ENCODE measurements at places on chromosomes 1 and 21.

DNA sequence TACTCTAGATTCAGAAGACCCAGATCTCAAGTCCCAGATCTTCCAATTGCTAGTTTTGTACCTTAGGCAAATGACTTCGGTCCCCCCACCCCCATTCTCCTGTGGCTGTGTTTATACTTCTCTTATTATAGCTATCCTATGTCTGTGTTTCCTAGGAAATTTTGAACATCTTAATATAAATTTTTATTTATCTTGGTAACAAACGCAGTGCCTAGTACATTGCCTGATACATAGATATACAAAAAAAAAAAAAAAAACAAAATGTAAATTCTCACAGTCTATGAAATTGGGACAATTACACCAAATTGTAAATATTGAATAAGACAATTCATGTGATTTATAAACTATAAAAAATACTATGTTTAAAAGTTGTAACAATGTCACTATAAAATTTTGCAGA lies 84.1 kb upstream of the SLC44A3 start:
- DNase-seq = no peak

DNA sequence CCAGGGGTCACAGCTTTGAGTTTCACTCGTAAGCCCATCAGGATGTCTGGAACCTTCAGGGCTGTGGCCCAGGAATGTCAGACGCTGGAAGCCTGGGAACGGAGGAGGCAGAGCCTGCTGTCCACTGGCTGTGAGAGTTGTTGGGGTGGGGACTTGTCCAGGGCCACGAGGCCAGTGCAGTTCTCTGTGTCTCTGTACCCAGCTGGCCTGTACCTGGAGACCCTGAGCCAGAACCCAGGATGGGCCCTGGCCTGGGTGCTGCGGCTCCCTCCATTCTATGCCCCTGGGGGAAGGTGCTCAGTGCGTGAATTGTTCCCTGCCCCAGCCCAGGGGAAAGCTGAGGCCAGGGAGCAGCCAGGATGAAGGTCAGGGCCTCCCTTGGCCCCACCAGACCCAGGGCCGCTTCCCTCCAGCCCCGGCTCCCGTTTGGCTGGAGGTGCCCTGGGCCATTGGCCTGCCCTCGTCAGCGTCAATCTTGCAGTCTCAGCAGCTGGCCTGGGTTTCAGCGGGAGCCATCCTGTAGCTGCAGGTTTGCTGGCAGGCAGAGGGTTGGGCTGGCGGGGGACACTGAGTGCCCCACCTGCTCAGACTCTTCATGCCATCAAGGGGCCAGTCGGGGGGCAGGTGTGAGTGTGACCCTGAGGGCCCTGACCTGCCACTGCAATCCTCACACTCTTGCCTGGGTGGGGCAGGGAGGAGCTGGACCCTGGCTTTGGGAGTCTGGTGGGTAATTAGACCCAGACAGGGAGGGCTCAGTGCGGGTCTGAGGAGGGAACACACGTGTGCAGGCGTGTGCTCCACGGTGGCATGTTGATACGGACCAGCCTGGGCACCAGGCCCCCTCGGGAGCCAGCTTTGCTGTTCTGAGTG lies 724 bp upstream of the CALML6 start:
- no peak for DNase-seq

GRCh38 chr1:209250861-209251636 lies 332.5 kb upstream of the CAMK1G start:
- DNase-seq = no peak

GRCh38 chr1:155537193-155537592 lies 25.4 kb downstream of the ASH1L start:
- DNase-seq = no peak

DNA sequence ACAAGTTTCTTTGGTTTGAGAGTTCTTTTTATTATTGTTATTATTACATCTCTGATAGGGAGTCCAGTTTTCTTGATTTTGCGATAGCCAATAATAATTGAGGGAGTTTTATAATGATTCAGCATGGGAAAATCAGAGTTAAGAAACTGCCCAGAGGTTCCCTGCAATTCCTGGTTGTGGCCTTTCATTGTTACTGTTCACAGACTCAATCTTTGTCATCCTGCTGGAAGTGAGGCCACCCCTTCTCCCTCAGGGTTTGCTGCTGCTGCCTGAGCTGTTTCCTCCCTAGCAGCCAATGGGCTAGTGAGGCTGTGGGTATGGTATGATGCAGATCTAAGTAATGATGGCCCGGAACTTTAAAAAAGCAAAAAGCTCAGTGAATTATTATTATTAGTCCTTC lies 50.2 kb upstream of the TACSTD2 start:
- DNase-seq = no peak

- DNase-seq = no peak
Observed at GRCh38 chr1:230950404-230950803, 28.3 kb downstream of the TTC13 start.

GRCh38 chr1:58156831-58157230 lies 389.7 kb downstream of the OMA1 start:
- no peak for DNase-seq

- DNase-seq = no peak
Observed at GRCh38 chr1:111484391-111485026, 10.7 kb downstream of the C1orf162 start.

DNA sequence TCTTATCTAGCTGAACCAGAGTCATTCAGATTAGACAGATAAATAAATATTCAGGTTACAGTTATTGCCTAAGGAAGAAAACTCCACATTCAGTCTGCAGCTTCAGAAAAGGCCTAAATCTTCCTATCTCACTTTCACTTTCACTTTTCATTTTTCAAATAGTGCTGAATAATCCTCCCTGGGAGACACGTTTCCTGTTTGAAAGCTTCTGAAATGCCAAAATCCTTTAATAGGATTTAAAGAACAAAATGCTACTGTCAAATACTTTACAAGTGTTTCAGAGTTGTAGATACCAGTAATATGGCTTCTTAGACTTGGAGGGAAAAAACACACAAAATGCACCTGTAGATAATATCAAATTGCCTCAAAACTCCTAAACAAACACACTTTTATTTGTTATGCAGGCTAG lies 3.9 kb downstream of the PSMB2 start:
- DNase-seq = no peak

GRCh38 chr1:53380296-53380695 lies 52.4 kb upstream of the LRP8 start:
- no peak for DNase-seq

DNA sequence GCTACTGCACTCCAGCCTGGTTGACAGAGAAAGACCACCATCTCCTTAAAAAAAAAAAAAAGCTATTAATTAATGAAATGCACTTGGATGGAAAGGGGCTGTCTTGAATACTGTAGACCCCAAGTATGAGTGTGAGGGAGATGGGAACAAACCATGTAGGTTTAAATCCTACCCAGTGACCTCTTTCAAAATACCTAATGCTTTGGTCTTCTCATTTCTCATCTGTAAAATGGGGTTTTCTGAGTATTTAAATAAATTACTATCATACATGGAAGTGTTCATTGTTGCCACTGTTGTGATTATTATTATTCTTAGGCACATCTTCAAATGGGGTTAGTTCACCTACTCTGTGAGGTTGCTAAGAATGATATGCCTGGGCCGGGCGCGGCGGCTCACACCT lies 17.1 kb upstream of the FUCA1 start:
- DNase-seq = no peak

- peak; percentile 32 for DNase-seq
Observed at GRCh38 chr1:61043010-61043820, 39.1 kb upstream of the NFIA start.

GRCh38 chr21:17462276-17462981 lies 50.4 kb upstream of the CXADR start:
- DNase-seq = no peak

- no peak for DNase-seq
Observed at GRCh38 chr1:234515821-234516241, 36.9 kb upstream of the TARBP1 start.

- DNase-seq = no peak
Observed at GRCh38 chr1:204819495-204819894, 51.2 kb upstream of the NFASC start.

DNA sequence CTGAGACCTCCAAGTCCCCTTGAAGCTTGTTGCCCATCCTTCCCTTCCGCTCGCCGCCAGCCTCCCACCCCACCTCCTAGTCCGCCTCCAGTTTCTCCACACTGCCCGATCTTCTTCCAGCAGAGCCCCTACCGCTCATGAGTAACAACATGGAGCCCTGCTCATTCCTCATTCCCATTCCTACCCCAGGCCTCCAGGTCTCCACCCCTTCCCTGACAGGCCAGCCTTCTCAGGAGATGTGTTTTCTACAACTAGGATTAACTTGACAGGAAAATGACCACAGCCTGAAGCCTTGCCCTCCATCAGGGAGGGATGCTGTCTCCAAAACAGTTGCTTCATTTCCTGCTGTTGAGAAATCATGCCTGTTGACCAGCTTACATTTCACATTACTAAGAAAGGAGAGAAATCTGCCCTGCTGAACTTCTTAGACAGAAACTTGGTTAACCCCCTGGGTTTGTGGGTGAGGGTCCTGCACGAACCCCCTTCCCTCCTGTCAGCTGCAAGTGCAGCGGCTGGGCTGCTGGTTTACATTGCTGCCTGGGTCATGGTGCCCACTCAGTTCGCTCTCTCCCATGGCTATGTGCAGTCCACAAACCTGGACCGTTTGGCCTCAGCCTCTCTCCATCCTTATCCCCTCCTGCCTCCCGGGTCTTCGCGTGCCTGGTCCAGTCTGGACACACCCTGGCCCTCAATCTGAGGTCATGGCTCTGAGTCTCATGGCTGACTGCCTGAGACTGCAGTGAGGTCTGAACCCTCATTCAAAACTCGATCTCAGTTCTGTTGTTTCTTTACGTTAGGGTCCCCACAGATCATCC lies 16.1 kb upstream of the CHI3L1 start:
- no peak for DNase-seq

- no peak for DNase-seq
Observed at GRCh38 chr1:63662841-63663240, 69.6 kb downstream of the PGM1 start.

- no peak for DNase-seq
Observed at GRCh38 chr1:89085781-89086180, 20.8 kb upstream of the GBP1 start.
